ENCODE measurements at places on chromosomes 6 and 20.

DNA sequence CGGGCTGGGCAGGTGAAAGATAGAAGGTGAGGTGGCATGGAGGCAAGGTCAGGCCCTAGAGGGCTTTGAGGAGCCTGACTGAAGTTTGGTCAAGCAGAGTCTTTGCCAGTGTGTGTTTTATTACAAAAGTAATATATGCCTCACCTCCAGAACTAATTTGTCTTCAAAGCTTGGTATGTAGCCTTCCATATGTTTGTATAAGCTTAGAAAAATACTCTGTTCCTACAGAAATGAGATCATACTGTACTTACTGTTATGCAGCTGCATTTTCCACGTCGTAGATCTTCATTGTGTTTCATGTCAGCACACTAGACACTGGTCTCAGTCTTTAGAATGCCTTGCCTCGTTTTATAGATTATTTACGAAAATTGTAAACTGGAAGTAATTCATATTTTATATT is 61.8 kb downstream of the ANKS1A start:
- no peak for DNase-seq

GRCh38 chr6:31794866-31795615 is 511 bp downstream of the VARS1 start:
- no peak for DNase-seq

DNA sequence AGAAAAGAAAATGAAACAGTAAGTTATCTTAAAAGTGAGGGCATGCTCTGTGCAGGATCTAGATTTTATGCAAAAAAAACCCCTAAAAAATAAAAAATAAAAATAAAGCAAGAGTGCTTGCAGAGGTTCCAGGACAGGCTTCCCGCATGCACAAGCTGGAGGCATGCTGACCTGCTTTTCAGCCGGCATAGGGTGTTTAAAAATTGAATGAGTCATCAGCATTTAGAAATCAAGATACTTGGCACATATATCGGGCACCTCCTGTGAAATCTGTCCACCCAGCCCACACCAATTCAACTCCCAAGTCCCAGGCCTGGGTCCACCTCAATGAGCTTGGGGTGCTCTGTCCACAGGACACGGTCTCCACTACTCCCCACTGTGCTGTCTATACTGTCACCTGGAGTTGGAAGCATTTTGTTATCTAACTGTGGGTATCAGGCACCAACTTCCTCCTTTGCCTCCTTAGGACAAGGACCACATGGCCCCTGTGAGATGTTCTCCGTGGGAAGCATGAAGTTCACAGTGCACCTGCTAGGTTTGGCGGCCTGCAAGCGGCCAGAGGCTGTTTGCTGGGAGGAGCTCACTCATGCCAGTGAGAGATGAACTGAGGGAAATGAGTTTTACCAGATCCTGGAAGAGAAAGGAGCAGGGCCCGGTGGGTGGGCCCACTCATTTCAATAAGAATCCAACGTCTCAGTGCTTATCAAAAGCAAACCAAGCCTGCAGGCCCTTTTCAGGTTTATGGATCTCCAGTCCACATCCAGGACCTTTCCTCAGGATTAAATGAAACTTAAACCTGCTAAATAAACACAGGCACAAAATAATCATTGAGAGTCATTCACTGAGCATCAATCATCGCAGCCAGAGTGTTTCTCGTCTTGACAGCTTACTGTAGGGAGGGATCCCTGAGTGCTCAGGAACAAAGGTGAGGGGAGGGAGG is 121.1 kb downstream of the FOXA2 start:
- DNase-seq = no peak

DNA sequence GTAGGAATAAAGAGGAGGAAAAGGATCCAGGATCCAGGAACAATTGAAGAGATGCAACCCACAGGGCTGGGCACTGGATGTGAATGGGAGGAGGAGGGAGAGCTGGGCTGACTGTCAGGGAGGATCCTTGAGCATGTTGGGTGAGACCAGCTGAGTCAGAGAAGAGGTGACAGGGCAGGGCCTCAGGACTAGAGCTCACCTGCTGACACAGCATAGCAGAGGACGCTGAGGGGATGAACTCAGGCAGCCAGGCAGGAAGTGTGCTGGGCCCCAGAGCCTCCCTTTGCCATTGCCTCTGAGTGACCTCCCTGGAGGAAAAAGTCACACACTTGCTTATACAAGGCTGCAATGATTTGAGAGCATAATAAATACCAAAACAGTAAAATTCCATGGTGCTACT is 72.3 kb downstream of the ZNF133 start:
- DNase-seq = no peak

DNA sequence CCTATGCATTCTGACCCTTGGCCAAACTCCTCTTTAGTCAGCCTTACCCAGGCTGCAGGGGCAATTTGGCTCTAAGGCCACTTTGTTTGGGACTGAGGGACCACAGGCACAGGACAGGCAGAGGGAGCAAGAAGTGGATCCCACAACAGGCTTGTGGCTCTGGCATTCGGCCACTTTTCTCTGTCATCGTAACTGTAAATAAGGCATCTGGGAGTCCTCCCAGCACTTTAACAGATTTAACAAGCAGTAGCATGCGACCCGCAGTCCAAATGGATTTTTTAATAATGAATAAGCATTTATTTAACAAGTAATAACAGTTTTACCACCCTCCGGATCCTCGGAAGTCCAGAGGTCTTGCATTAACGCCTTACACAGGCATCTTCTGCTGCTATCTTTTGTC is 16.1 kb upstream of the CDH22 start:
- DNase-seq = no peak

DNA sequence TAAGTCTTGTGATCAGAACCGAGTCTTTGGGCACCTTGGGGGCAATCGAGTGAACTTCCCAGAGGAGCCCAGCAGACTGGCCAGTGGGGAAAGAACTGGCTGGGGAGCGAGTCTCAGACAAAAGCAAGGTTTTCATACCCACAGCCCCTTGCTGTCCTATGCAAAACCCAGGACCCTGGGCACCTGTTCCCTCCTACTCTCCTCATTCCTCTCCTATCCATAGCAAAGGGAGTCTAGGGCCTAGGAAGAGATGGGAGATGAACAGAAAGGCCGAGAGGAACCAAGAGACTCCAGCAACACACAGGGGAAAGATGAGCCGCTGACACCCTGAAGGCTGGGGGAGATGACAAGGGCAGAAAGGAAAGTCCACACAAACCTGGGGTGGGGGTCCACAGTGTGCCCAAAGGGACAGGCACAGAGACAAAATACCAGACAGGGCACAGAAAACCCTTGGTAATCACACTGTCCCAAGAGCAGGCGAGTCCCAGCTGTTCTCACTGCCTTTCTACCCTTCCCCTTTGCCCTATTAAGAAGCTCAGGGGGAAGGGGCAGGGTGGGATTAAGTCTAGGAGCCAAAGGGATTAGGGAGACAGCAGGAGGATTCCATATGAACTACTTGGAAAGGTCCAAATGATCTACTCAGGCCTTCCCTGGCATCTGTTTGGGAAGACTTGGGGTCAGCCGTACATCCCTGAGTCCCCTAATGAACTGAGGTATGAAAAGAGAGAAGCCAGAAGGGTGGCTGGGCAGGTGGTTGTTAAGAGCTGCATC is 6.5 kb downstream of the PPP1R18 start:
- DNase-seq = no peak

DNA sequence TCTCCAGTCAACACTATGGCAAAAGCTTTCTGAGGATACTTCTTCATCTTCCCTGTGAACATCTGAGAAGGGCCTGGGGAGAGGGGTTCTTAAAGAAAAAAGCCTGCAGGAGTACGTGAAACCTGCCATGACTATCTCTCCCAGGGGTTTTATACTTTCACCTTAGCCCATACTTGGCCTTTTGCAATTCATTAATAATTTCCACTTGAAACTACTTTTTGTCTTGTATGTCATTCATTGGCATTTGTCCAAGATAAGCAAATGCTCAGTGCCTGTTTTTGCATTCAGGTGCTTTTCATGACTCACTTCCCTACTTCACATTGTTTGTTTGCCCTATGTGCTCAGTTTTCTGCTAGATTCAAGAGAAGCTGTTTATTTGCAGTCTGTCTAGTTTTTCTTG is 580.3 kb upstream of the GJE1 start:
- DNase-seq = no peak

- DNase-seq = no peak
These were observed 34.8 kb upstream of the PSMF1 start for GRCh38 chr20:1083431-1084080.
